ENCODE measurements at places on chromosomes 2 and 18.

DNA sequence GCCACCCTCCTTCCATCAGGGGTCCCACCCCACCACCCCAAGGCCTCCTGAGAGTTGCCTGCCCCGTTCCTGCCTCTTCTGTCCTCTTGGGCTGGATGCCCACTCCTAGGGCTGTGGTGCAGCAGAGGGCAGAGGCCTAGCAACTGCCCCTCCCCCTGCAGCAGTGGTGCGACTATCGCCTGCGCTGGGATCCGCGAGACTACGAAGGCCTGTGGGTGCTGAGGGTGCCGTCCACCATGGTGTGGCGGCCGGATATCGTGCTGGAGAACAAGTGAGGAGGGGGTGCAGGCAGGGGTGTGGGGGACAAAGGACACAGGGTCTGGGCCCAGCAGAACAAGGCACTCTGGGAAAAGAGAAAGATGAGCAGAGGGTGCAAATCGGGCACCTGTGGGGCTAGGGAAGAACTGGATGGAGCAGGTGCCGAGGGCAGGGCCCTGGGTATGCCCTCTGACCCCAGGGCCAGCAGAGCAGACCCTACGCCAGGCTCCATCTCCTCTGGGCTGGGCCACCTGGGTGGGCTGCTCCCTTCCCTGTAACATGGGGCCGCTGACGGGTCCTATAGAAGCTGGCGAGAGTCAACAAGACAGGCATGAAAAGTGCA, 1.0 kb downstream of the CHRNG start:
- no peak for DNase-seq

DNA sequence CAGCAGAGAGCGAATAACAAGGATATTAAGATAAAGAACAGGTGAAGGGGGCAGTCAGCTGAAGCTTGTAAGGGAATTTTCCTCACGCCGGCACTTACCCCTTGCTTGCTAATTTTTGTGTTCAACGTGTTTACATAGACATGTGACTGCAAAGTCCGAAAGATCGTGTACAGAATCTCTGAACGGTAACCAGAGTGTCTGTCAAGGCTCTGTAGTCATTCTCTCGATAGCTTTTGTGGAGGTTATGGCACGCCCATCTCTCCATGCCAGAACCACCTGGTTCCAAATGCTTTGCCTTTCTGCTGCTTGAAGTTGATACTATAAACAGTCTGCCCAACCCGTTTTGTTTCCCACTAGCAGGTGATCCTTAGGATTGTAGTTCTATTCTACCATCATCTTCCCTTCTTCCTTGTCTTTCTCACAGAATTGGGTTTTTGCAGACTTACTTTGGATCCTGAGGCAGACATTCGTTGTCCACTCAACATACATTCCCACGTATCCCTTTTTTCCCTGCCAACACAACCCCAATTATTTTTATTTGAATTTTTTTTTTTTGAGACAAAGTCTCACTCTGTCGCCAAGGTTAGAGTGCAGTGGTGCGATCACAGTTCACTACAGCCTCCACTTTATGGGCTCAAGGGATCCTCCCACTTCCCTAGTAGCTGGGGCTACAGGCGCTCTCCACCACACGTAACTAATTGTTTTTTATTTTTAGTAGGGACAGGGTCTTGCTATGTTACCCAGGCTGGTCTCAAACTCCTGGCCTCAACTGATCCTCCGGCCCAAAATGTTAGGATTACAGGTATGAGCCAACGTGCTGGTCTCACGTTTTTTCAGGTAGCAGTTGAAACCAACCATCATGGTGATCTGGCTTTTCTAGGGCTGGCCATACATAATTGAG, 1.3 kb upstream of the USP34 start:
- no peak for DNase-seq

DNA sequence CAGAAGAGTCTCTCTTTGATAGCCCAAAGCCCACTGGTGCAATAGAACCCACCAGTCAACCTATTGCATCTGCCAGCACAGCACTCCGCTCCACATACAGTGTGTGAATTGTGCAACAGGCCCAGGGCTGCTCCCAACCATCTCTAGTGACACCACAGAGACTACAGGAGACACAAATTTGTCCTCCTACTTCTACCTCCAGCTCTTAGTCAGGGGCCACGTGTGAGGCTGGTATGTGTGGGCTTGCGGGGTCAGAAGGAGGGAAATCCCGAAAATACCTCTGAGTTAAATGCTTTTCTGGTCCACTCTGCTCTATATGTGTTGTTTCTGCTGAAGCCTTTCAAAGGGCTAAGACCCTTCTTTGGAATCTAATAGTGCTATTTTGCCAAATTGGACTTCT, 18.0 kb downstream of the DGUOK start:
- DNase-seq: no peak

- no peak for DNase-seq
Observed at GRCh38 chr2:52765735-52766134, 1001.9 kb upstream of the CHAC2 start.

GRCh38 chr2:182980115-182980514, 58.1 kb downstream of the NCKAP1 start:
- DNase-seq: no peak

- DNase-seq: no peak
Observed at GRCh38 chr18:76264198-76264875, 230.7 kb downstream of the ZNF516 start.

- DNase-seq: no peak
Observed at GRCh38 chr18:10591896-10592295, 66.1 kb downstream of the NAPG start.

GRCh38 chr2:233791151-233791882, 13.2 kb downstream of the MROH2A start:
- no peak for DNase-seq

GRCh38 chr18:76465630-76466409, 29.2 kb downstream of the ZNF516 start:
- no peak for DNase-seq

DNA sequence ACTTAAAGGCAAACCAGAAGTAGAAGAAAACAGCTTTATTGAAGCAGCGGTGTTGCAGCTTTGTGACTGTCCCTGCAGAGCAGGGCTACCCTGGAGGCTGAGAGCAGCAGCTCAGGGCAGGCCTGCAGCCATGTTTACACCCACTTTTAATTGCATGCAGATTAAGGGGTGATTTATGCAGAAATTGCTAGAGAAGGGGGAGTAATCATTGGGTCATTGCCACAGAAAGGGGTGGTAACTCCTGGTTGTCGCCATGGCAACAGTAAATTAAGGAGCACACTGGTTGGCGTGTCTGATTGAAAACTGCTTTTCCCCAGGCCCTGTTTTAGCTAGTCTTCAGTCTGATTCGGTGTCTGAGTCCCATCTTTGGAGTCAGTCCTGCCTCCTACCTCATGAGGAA, 195.4 kb upstream of the HDAC4 start:
- no peak for DNase-seq

DNA sequence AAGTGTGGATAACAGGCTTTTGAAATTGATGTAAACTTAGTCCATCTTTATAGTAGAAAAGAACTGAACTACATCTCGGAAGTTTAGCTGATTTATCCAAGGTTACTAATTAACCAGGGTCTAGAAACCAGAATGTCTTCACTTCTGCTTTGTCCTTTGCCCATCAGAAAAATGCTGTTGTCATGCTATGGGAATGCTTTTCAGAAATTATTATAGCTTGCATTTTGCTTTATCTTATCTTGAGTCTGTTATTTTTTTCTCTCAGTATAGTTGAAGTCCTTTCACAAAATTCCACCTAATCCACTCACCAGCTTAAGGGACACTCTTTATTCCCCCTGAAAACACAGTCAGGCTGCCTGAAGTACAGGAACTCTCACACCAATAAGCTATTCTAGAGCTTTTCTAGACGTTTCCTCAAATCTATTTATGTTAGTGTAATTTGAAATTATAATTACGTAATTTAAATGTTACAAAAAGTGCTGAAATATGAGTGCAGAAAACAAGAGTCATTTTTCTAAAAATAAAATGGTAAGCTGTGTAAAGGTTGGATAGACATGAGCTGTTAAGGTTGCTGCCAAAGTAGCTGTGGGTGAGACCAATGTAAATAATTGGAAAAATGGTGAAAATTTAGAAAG, 456.3 kb downstream of the TGIF1 start:
- no peak for DNase-seq

- DNase-seq: no peak
Observed at GRCh38 chr18:35136248-35136647, 95.0 kb downstream of the MAPRE2 start.

DNA sequence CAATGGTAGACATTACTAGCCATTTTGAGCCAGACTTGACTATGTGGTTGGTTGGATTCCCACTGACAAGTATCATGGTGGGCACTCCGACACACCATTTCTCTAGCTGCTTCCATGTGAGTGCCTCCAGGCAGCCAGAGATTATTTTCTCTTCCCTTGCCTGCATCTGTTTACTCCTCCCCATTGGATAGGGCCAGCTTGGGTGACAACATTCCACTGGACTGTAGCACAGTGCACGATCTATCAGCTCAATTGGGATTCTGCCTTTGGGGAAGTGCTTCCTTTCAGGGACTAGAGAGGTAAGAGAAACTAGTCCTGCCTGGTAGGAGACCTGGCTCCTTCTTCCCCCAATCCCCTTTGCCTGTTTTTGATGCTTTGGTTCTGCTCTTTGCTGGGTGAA, 49.0 kb upstream of the MAP4K3 start:
- no peak for DNase-seq

- no peak for DNase-seq
Observed at GRCh38 chr2:196712867-196713266, 73.4 kb downstream of the CCDC150 start.

DNA sequence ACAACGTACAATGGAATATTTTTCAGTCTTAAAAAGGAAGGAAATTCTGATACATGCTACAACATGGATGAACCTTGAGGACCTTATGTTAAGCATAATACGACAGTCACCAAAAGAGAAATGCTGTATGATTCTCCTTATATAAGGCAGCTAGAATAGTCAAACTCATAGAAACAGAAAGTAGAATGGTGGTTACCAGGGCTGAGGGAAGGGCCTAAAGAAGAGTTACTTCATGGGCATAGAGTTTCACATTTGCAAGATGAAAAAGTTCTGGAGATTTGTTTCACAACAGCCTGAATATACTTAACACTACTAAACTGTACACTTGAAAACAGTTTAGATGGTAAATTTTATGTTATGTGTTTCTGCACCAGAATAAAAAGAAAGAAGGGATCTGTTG, 113.3 kb downstream of the GALNT1 start:
- DNase-seq: no peak

GRCh38 chr2:69030800-69031428, 17.9 kb downstream of the ANTXR1 start:
- DNase-seq: no peak

GRCh38 chr2:208046686-208047085, 21.4 kb upstream of the PLEKHM3 start:
- no peak for DNase-seq

- no peak for DNase-seq
Observed at GRCh38 chr2:163401481-163401880, 334.3 kb downstream of the FIGN start.

GRCh38 chr2:208511016-208511415, 104.4 kb downstream of the PTH2R start:
- no peak for DNase-seq

DNA sequence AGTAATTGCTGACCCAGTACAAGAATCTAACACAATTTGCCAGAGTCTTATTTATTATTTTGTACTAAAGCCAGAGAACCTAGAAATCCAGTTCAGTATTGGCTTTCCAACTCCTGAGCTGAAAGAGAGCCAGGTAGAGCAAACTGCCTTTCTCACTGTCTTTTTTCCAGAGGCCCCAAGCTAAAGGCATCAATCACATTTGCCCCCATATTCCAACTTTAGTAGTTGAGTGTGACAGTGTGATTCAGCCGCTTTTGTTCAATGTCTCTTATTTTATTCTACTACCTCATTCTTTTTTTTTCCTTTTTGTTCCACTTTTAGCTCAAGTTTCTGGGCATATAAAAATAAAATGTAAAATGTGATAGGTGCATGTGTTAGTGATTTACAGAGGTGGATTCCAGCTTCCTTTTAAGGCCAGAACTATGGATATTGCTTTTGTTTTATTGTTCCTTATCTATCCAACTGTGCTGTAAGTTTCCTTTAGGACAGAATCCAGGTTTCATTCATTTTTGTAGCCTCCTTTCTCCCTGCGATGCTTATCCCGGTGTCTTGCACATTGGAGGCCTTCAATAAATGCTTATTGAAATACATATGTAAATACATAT, 153.0 kb downstream of the ZEB2 start:
- DNase-seq: no peak

DNA sequence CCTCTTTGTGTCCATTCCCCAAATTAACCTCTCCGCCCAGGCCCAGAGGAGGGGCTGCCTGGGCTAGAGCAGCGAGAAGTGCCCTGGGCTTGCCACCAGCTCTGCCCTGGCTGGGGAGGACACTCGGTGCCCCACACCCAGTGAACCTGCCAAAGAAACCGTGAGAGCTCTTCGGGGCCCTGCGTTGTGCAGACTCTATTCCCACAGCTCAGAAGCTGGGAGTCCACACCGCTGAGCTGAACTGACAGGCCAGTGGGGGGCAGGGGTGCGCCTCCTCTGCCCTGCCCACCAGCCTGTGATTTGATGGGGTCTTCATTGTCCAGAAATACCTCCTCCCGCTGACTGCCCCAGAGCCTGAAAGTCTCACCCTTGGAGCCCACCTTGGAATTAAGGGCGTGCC, 13.5 kb downstream of the KHK start:
- no peak for DNase-seq
